Stimulated activated naive CD8-positive, alpha-beta T cell treated with anti-CD3 and anti-CD28 coated beads, Interleukin-15, amount 100 ng/mL, for 72 hours (primary cell): ENCODE measurements at places on chromosomes 13 and 19.

DNA sequence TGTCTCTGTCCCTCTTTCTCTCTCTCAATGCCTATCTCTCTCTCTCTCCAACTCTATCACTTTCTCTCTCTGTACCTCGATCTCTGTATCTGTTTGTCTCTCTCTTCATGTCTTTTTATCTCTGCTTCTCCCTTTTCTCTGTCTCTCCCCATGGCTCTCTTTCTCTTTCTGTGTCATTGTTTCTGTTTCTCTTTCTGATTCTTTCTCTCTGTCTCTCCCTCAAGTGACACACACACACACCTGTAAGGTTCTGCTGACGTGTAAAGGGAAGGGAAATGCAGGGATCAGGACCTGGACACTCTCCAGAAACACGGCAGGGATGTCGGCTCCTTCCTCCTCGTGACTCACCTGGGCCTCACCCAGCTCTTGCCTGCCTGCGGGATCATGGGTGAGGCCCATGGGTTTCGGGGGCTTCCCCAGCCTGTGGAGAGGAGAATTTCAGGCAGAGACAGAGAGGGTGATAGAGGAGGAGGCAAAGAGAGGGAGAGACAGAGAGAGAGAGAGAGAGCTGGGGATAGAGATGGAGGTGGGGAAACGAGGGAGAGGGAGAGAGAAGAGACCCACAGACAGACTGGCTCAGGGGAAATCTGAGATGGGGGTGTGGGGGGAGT, 5.4 kb upstream of the PLAUR start:
- DNase-seq, result no peak

GRCh38 chr13:29893438-29893837, 43.0 kb upstream of the UBL3 start:
- DNase-seq, result no peak

DNA sequence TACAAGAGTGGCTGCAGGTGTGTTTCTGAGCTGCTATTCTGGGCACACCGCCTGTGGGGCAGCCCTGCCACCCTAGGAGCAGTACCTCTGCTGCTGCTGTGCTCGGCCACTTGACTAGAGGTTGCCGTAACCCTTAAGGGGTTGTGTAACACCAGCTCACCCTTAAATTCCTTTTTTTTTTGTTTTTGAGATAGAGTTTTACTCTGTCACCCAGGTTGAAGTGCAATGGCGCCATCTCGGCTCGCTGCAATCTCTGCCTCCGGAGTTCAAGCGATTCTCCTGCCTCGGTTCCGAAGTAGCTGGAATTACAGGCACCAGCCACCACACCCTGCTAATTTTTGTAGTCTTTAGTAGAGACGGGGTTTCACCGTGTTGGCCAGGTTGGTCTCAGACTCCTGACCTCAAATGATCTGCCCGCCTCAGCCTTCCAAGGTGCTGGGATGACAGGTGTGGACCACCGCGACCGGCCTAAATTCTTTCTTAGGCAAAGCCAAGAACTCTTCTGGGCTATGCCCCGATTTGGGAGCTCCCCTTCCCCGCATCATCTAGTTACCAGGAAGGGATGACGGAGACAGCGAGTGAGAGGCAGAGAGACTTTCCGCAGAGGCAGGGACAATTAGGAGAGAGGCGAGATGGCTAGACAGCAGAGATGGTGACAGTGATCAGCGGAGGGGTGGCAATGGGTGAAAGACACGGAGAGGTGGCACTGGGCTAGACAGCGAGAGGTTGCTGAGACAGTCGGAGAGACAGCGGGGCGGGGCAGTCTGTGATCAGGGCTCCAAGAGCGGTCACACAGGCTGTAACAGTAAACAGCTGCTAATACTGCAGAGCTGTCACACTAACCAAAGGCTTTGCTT, 4.4 kb upstream of the LILRA5 start:
- no peak for DNase-seq

DNA sequence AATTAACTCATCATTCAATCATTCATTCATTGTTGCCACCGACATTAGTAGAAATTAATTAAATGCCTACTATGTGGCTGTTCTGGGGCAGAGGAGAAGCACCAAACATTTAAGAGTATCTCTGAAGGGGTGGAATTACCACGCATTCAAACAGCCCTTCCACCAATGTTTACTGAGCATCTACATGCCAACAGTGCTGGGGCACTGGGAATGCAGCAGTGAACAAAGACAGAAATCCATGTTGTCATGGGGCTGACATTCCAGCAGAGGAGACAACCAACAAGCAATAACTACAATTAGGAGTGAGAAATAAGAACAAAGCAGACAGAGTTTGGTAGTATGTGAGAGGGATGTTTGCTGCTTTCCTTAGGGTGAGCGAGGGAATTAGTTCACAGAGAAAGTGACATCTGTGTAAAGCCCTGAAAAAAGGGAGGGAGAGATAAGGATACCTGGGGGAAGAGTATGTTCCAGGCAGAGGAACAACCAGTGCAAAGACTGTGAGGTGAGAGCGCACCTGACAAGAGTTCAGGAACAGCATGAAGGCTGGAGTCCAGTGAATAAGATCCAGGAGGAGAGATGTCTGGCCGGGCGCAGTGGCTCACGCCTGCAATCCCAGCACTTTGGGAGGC, 1.3 kb upstream of the PAK4 start:
- DNase-seq, result no peak

GRCh38 chr19:16988661-16989060, 37.9 kb downstream of the CPAMD8 start:
- DNase-seq, result no peak

DNA sequence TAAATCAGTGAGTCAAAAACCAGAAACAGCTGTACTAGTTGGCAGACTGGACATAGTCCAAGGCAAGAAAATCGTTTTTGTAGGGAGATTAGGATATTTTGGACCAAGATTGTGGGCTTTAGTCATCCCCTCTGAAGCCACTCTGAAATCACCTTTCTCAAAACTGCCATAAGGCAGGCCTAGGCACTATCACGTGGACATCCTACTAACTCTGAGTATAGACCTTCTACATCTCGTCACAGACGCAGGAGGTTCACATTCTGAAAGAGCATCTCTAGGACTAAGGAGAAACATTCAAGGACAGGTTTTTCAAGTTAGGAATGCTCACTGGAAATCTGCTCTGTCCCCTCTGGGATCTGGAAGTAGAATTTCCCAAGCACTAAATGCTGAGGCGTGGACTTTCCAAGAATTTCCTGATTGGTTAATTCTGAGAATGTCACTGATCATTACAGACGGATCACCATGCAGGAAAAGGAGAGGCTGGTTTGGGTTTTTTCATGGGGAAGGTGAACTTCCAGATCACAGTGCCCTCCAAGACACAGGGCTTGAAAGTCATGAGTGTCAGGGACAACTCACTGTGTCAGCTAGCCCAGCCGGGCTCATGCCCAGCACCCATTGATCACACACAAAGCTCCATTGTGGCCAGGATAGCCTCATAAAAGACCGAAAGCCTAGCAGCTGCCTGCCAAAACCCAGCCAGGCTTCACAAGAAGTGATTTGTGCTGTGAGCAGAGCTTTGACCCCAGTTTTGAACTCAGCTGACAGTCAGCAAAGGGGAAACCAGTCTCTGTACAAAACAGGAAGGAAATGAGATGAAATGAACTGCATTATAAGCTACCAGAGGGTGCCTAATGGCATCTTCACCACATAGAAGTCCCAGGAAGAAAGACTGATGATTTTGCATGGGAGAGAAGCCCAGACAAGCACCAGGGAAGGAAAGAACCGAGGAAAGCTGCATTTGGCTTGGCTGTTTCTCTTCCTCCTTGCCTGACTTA, 2.7 kb upstream of the RUBCNL start:
- DNase-seq, result peak; percentile 10

DNA sequence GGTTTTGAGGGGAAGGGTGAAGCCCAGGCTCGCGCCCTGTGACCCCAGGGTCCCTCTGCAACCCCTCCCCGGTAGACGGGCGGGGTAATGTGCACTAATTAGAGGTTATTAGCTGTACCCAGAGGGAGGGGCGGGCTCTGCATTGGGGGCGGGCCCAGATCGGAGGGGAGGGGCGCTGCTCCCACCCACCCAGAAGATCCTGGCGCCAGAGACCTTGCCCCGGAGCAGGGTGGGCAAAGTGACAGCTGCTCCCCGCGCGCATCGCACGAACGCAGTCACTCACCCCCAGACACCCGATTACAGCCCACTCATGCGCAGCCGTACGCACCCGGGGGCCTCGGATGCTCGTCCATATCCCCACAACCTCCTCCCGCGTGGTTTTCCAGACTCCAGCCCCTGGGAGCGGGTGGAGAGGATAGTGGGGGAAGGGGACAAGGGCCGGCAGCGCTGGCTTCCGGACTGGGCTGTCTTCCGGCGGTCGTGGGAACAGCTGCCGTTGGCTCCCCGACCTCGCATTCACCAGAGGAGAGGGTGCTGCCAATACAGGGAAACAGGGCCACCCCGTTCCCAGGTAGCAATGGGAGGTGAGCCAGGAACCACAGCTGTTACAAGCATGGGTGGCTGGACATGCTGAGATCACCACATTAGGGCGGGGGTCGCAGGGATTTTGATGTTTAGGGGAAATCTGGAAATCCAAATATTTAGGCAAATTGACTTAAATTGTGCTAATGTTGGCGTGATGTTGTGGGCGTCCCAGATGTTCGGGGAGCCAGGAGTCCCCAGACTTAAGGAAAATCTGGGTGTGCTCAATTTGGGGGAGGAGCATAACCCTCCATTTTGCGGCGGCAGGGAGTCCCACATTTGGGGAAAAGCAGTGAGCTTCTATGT, 2.9 kb upstream of the HOOK2 start:
- peak; percentile 69 for DNase-seq

DNA sequence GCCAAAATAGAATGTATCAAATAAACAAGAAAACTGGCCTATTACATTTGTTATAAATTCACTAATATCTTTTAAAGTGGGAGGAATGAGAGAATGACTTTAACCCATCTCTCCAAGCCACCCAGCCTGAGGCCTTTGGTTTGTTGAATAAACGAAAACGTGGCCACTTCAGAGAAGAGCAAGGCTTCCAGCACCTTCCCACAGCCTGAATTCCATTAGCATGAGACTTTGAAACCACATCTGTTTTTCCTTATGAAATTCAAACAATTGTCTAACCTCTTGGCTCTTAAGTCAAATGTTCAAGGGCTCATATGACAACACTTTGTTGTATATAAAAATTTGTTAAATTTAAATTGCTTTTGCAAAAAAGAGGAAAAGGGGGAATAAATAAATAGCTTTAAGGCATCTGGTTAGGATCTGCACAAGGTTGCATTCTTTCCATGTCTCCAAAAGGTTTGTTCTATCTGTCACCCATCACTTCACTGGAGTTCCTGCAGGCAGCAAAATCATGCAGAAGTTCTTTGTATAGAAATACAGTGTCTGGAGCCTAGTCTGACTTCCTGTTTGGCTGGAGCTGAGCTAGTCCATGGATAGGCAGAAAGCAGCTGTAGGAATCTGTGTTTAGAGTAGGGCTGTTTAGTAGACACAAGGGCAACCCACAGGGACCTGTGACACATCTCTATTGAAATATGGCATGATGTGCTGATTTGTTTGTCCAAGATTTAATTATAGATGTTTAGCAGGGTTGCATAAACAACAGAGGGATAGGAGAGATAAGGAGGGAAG, 502.3 kb downstream of the KCTD12 start:
- DNase-seq, result no peak

- no peak for DNase-seq
Observed at GRCh38 chr13:47094734-47095434, 198.0 kb upstream of the HTR2A start.

DNA sequence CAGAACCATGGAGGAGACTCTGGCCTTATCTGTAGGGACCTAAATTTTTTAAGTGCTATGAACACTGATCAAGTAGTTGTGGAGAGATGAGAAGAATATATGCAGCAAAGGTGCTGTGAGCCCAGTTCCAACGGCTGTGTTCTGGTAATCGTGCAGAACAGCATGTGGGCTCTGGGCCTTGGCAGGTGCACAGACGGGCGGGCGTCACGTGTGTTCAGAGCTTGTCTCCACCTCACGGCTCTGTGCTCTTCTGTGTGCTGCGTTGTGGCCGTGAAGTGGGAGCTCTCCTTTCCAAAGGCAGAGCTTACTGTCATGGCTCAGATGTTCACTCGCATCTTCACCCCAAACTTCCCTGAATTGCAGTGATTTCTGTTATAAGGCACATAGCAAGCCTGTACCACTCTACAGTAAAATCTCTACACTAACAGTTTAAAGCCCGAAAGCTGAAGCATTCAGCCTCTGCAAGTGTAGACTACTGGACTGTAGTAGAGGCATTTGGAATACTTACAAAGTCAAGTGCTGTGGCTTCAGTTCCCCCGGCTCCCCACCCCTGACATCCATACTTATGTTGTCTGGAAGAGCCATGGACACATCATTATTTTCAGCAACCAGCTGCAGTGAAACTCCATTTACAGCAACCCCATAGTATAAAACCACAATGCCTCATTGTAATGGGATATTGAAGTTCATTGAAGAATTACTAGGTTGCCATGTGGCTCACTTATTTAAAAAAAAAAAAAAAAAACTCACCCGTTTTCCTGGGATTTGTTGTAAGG, 27.5 kb upstream of the TEX29 start:
- DNase-seq, result no peak

DNA sequence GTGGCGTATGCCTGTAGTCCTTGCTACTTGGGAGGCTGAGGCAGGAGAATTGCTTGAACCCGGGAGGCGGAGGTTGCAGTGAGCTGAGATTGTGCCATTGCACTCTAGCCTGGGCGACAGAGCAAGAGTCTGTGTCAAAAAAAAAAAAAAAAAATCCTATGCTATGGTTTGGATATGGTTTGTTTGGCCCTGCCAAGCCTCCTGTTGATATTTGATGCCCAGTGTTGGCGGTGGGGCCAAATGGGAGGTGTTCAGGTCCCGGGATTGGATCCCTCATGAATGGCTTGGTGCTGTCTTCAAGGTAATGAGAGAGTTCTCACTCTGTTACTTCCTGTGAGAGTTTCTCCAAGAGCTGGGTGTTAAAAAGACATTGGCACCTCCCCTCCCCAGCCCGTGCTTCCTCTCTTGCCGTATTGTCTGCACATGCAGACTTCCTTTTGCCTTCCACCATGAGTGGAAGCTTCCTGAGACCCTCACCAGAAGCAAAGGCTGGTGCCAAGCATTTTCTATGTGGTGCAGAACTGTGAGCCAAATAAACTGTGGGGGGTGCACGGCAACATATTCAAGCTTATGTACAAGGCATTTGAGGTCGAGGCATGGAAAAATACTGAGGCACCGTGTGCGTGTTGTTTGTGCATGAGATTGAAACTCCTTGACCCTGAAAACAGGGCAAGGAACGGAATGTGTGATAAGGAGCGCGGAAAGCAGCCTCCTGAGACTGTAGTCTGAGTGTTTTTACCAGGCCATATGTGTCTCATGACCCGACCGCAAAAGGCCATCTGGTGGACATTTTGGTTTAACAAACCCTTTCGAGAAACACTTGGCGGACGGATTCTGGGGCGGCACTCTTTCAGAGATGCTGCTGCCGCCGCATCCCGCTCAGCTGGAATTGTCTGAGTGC, 7.3 kb downstream of the SIGLEC9 start:
- DNase-seq, result no peak

- DNase-seq, result no peak
Observed at GRCh38 chr13:113232208-113233003, 23.0 kb downstream of the CUL4A start.

- peak; percentile 85 for DNase-seq
Observed at GRCh38 chr19:2476451-2477140, 669 bp downstream of the GADD45B start.

GRCh38 chr19:56252699-56253422, 19.7 kb upstream of the EDDM13 start:
- DNase-seq, result peak; percentile 82

GRCh38 chr13:73608157-73608516, 526.1 kb downstream of the KLF12 start:
- no peak for DNase-seq

- DNase-seq, result peak; percentile 93
Observed at GRCh38 chr19:41945135-41945766, 13.9 kb downstream of the RABAC1 start.
